ENCODE measurements at places on chromosomes 7 and 10.

GRCh38 chr10:125087897-125088215 is 72.5 kb downstream of the CTBP2 start:
- no peak for DNase-seq

- no peak for DNase-seq
Measured at GRCh38 chr7:26379711-26380110, 88.0 kb downstream of the SNX10 start.

GRCh38 chr7:100506356-100506923 is 22.7 kb downstream of the NYAP1 start:
- DNase-seq = no peak

- no peak for DNase-seq
Measured at GRCh38 chr10:43061760-43062159, 15.1 kb upstream of the RET start.

DNA sequence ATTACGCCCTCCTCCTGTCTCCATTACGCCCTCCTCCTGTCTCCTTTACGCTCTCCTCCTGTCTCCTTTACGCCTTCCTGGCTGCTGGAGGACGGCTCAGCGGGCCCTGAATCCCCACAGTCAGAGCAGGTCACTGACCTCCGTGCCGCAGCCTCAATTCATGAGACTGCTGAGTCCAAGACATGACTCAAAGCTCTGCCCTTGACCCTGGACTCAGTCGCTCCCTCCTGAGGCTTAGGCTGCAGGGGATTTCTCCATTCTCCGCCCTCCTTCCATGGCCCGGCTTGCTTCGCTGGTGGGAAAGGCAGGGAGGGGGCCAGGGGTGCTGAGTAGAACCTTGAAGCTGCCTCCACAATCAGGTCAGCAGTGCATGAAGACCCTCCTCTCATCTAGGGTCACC is 21.0 kb upstream of the FOXL3 start:
- no peak for DNase-seq

Measured in head of caudate nucleus (tissue), 42 donors.